ENCODE measurements at places on chromosomes 12 and 14.

DNA sequence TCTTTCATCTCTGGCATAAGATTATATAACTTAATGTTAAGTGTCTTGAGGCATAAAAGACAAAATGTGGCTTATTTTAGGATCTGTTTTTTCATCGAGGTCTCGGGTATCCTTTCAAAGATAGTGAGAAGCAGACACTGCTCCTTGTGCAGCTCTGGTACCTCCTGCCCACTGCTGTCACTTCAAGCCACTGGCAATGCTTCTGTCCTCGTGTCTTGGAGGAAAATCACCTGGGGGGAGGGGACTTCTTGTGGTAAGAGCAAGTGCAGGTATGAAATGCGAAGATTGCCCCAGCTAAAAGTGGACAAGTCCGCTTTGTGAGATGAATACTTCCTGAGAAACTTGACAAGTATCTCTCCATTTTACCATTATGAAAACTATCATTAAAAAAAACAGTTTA is 37.8 kb upstream of the DYNC1H1 start:
- DNase-seq = no peak

- DNase-seq = no peak
These were observed 65.4 kb downstream of the GLT1D1 start for GRCh38 chr12:128918481-128919260.

GRCh38 chr12:68040450-68041075 is 51.3 kb downstream of the IFNG-AS1 start:
- peak; percentile 34 for DNase-seq

- no peak for DNase-seq
These were observed 36.7 kb upstream of the RESF1 start for GRCh38 chr12:31922341-31923062.

DNA sequence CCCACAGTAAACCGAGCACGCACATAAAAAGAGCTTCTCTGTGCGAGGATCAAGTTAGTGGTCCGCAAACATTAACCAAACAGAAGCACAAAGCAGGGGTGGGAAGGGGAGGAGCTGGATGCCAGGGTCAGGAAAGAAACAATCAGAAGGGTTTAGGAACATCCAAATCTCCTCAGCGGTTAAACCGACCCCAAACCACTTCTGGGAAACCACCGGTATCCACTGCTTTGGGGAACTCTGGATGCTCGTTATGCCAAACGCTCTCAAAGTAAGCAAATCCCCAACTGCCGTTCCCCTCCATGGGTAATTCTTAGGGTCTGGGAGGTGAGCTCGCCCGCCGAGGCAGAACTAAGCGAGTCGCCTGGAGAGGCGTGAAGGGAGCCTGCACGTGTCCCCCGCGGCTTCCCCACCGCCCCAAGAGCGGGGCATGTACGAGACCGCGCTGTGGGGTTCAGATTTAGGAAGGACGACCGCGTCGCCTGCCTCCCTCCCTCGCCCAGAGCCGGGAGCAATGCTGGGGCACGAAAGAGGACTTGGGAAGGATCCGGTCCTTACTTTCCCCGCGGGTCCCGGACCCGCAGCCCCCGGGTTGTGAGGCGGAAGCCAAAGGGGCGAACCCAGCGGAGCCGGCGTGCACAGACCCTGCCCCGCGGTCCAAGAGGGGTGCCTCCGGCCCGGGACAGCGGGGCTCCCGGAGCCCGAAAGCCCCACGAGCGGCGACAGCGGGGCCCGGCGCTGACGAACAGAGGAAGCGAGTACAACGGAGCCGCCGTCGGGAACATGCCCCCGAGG is 711 bp downstream of the SBNO1 start:
- DNase-seq = no peak

DNA sequence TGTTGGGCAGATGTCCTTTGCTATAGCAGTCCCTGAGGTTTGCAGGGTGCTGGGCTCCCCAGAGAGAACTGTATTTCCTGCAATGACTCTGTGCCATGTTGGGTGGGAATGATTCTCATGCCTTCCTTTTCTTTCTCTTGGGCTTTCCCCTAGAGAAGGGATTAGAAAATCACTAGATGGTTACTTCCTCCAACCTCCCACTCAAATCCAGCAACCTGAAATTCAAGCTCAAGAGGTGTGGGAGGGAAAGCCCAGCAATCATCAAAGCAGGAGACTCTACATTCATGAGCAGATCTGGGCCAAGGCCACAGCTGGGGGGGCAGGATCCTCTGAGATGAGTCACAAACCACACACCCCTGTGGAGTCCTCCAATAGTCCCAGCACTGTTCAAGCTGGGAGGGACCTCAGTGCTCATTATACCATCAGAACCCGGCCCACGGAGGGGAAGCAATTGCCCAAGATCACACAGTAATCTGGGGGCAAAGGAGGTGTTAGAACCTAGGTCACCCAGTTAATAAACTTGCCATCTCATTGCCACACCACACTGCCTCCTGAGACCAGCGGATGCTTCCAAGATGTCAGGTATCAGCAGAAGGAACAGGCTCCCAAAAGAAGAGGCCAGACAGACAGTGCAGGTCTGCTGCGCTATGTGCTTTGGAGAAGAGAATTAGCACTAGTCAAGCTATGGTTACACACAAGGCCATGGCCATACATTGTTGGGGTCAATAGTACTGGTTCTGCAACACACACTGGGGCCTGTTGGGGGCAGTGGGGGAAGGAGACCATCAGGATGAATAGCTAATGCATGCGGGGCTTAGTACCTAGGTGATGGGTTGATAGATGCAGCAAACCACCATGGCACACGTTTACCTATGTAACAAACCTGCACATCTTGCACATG is 65.7 kb downstream of the TTC9 start:
- no peak for DNase-seq

- no peak for DNase-seq
These were observed 63.7 kb upstream of the MANSC4 start for GRCh38 chr12:27843714-27844245.

- no peak for DNase-seq
These were observed 483.9 kb downstream of the ZFP36L1 start for GRCh38 chr14:68308726-68309520.

- DNase-seq = no peak
These were observed 1095.1 kb downstream of the BCL11B start for GRCh38 chr14:98176892-98177291.

DNA sequence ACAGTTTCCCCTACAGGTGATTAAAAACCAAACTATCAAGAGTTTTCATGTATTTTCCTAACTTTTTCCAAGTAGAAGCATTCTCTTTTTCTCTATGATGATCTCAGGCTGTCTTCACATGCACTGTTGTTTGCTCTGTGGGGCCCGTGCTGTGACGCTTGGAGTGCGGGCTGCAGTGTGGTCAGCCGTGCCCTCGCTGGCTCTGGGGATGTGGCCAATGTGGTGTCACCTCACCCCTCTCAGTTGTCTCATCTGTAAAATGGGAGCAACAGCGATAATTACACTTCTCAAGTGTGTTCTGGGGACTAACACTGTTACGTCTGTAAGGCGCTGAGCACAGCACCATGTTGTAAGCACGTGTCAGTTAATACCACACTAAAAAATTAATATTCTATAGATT is 28.6 kb downstream of the DDX51 start:
- DNase-seq = no peak

- DNase-seq = no peak
These were observed 1022.0 kb upstream of the TMEM132C start for GRCh38 chr12:127245009-127245408.

GRCh38 chr12:53998900-53999236 is 1.1 kb upstream of the HOXC9 start:
- no peak for DNase-seq

DNA sequence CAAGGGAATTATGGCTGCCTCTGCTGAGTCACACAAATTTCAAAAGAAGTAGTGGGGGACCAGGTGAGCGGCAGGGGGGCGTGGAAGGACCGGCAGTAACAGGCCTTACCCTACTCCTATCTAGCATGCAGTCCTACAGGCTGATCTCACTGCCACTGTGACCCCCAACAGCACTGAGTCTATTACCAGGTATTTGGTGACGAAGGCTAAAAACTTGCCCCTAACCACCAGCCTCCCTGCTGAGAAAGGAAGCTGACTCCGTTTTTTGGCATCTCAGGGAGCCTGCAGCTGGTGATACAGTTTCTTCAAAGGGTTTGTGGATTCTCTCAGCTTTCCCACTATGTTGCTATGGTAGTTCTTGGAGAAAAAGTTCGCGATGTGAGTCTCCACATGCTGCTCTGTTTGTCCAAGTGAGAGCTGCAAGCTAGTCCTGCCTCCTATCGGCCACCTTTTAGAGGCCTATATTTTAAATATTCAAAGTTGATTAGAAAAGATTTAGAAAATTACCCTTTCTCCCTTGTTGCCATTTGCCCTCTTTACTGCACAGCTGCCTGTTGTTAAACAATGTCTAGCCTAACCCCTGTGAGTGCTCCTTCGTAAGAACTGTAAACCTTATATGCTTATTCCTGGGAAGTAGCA is 57.1 kb upstream of the SLCO1B1 start:
- no peak for DNase-seq

- DNase-seq = peak; percentile 39
These were observed 9.4 kb downstream of the LHX5 start for GRCh38 chr12:113462117-113462774.

- DNase-seq = no peak
These were observed 109.8 kb downstream of the PTPN11 start for GRCh38 chr12:112528521-112528920.

DNA sequence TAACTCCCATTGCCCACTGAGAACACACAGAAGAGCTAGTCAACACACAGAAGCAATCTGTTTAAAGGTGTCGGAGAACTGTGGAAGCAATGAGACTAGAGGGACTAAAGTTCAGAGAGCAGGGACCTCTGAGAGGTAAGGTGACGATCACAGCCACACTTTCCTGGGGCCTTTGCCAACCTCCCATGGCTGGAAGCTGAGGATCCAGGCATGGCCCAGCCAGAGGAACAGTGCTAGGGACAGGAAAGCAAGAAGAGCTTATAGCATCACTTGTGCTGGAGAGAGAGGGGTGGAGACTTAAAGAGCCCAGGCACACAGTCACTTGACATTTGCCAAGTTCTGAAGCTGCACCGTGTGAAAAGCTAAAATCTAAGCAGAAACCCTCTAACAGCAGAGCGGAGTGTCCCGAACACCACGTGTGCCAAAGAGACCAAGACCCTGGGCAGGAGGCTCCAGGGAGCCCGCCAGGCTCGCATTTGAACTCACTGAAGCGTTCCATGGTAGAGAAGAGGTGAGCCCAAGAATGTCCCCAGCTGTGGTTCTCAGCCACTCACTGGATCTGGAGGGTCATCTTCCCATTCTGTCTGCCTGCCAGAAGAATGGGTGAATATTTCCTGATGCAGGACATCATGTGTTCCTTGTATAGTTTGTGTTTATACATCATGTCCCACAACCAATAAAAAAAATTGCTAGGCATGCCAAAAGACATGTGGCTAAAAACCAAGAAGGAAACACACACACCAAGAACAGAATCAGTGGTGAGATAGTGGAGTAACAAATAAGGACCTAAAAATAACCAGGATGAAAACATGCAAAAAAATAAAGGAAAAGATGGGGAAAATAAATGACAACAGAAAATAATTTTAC is 174.0 kb upstream of the C14orf180 start:
- DNase-seq = no peak

- DNase-seq = no peak
These were observed 337.0 kb downstream of the FSCB start for GRCh38 chr14:44170101-44170500.

DNA sequence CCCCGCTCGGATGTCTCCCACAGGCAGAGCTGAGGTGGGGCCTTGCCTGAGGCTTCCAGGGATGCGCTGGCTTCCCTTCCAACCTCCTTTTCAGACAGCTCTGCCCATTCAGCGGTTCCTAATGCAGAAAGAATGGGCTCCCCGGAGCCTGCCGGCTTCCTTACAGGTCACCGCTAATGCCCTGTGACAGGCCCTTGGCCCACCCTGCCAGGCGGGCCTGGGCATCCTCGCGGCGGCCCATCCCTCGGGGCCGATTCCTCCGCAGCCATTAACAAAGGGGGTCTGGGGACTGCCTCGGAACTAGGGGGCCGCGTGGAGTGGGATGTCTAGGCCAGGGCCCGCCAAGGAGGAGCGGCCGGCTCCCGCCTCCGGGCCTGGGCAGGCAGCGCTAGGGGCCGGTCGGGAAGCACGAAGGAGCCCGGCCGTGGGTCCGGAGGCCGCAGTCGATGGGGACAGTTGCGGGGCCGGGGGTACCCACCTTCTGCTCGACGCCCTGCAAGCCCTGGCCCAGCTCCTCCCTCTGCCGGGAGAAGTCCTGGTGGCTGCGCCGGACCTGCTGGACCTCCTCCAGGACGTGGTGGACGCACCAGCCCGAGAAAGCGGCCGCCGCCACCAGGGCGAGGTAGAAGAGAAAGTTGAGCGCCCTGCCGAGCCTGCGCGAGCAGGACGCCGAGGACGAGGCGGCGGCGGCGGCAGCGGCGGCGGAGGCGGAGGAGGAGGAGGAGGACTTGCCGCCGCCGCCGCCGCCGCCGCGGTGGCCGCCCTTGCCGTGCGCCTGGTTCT is 738 bp downstream of the CKAP4 start:
- peak; percentile 25 for DNase-seq

GRCh38 chr12:50203691-50204090 is 36.5 kb upstream of the CERS5 start:
- no peak for DNase-seq

DNA sequence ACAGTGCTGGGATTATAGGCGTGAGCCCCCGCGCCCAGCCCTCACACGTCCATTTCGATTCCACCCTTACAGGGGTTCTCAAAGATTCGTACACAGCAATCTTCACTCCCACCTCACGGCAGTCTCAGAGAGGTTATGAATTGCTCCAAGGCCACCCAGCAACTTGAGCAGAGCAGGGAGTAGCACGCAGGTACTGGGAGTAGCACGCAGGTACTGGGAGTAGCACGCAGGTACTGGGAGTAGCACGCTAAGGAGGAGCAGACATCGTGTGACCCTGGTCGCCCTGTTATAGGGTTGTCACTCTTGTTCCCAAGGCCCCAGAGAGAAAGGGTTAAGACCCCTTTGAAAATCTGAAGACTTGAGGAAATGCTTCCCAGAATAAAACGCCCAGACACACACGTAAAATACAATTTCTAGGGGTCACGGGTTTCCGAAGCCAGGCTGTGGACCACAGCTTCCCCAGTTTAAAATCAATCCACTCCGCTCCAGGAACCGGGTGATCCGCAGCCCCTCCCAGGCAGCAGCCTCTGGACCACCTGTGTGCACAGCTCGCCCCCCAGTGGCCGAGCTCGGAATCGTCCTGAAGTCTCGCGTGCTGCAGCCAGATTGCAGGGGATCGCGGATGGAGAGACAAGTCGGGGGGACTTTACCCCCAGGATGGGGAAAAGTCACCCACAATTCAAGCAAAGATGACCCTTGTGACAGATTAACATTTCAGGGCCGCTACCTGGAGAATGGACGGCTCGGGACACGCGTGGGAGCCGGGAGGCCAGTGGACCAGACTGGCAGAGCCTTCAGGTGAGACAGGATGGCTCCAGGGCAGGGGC is 92.0 kb downstream of the SCARB1 start:
- DNase-seq = peak; percentile 64

- no peak for DNase-seq
These were observed 165.4 kb downstream of the GCH1 start for GRCh38 chr14:54737132-54737711.

Measured in stimulated activated CD8-positive, alpha-beta memory T cell treated with anti-CD3 and anti-CD28 coated beads, Interleukin-2, amount 100 ng/mL, for 1 hour (primary cell).